ENCODE measurements at places on chromosomes 16 and 17.

DNA sequence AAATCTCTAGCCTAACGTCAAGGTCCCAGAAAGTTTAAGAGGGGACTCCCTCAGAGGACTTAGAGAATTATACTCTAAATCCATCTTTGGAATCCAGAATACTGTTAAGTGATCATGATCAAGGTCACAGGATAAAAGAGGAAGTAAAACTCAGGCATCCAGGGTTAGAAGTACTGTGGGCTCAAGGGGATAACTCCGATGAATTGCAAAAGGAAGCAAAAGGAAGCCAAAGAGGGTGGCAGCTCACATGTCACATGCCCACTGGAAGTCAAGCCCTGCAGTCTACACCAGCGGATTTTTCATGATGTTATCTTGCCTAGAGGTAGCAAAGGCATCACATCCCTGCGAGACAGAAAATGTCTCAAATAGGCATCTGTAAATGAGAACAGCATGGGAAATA is 3.8 kb downstream of the ZNF821 start:
- DNase-seq, result no peak

DNA sequence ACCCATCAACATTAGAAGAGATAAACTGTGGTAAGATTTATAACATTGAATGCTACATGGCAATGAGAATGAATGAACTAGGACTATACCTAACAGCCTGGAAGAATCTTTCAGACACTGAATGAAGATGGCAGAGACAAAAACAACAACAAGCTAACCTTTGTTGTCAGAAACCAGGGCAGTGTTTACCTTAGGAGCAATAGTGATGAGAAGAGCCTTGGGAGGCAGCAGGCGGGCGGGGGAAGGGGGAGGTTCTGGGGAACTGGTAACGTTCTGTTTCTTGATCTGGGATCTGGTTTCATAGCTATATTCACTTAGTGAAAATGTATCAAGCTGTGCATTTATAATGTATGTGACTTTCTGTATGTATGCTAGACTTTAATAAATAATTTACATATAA is 139.0 kb upstream of the TNRC6C start:
- DNase-seq, result no peak

DNA sequence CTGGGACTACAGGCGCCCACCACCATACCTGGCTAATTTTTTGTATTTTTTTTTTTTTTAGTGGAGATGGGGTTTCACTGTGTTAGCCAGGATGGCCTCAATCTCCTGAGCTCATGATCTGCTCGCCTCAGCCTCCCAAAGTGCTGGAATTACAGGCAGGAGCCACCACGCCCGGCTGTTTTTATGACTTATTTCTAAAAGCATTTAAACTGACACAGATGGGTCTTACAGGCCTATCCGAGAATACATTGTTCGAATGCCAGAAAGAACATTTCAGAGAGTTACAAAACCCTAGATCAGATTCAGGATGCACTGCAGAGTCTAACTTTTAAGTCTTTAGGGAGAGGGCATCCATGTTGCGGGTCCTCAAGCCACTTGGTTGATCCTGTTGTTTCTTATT is 234.7 kb upstream of the MAF start:
- DNase-seq, result no peak

DNA sequence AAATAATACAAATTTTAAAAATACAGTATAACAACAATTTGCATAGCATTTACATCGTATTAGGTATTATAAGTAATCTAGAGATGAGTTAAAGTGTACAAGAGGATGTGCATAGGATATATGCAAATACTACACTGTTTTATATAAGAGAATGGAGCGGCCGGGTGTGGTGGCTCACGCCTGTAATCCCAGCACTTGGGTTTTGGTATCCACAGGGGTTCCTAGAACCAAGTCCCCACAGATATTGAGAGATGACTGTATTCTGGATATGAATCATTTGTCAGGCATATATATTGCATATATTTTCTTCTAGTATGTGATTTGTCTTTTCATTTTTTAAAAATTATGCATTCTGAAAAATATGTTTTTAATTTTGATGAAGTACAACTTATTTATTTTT is 77.5 kb upstream of the MSI2 start:
- no peak for DNase-seq

DNA sequence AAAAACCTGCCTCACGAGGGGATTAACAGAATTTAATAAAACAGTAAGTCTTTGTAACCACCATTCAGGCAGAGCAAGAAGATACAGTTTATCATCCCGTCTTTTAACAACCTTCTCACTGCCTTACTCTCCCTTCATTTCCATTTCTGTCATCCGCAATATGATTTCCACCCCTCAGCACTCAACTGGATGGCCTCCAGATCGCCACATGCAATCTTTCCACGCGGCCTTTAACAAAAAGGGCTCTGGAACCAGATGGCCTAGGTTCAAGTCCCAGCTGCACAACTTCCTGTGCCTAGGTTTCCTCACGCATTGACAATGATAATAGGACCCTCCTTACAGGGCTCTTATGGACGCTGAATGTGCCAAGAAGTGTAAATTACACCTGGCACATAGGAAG is 103.6 kb downstream of the GAS7 start:
- no peak for DNase-seq

DNA sequence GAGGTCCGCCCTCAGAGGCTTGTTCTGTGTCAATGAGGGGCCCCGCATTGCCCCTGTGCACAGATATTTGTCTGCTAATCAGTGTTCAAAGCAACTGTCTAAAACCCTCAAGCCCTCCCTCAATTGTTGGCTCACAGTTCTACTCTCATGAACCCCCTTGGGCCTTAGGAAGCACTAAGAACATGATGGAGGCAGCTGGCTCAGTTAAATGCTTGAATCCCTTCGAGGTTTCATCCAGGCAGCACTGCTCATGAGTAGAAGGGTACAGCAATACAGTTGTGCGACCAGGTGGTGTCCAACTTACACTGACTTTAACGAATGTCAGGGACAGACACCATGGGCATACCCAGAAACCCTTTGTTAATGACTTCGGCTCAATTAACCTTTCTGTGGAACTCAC is 89.2 kb upstream of the WSCD1 start:
- DNase-seq, result no peak

DNA sequence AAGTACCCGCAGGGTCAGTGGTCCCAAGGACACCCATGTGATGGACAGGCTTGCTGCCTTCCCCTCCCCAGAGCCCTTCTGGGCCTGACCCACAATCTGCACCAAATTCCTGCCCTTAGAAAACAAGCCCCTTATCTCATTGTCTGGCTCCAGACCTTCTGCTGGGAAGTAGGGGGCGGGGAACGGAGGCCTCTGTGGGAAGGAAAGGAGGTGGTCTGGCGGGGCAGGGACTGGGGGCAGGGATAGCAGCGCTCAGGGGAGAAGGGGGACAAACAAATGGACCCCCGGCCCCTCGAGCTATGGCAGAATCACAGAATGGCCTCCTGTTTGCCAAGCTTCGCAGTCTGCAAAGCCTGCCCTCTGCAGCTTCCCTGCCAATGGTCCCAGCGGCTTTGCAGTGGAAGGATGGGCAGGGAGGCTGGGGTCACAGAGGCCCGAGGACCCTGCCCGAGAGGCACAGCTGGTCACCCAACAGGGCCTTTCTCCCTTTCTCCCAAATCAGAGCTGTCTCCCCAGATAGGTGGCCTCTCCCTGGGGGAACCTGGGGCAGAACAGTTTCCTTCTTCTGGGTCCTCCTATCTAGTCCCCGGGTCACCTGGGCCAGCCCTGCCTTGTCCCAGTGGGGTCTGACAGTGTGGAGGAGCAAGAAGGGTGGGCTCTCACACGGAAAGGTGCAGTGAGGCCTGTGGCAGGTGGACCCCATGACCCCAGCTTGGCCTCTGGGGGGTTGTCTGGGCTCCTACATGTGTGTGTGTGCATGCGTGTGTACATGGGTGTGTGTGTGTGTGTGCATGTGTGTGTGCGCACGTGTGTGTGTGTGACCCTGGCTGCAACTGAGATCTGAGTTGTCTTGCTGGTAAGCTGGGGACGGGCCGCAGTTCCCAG is 25.5 kb downstream of the TMEM235 start:
- no peak for DNase-seq

- DNase-seq, result no peak
Measured at GRCh38 chr17:62854098-62854680, 46.1 kb upstream of the MARCHF10 start.

GRCh38 chr17:82384051-82384729 is 12.6 kb downstream of the UTS2R start:
- DNase-seq, result no peak

- DNase-seq, result no peak
Measured at GRCh38 chr17:50614471-50615051, 20.1 kb upstream of the ABCC3 start.

DNA sequence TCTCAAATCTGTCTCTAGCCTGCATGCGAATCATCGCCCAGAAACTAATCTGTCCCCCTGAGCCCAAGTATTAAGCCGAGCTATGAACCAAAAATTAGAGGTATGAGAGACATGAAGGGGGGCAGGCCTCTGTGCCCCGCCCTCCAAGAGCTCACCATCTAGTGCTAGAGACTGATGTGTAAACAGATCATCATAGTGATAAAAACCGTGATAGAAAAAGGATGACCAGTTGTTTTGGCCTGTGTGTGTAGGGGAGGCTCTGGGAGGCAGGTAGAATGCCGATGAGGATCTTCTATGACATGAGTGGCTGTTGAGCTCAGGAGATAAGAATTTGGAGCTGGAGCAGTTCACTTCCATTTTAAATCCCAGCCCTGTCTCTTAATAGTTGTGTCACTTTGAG is 89.1 kb upstream of the TBX2 start:
- DNase-seq, result no peak

DNA sequence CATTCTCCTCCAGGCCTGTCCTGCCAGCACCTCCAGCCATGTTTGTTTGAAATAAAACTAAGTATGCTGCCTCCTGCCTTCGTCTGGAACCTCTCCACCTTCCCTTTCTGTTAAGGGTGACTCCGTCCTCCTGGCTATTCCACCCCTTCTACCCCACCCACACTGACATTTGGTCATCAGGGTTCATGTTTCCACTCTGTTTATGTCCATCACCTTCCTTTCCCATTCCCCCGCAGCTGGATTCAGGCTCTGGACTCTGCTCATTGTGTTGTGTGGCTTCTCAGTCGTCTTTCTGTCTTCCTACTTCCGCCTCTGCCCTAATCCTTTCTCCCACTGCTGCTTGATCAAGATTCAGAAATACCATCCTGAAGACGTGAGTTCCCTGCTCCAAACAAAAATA is 28.6 kb downstream of the EPN2 start:
- no peak for DNase-seq

GRCh38 chr16:56860226-56861020 is 4.6 kb upstream of the SLC12A3 start:
- DNase-seq, result no peak

DNA sequence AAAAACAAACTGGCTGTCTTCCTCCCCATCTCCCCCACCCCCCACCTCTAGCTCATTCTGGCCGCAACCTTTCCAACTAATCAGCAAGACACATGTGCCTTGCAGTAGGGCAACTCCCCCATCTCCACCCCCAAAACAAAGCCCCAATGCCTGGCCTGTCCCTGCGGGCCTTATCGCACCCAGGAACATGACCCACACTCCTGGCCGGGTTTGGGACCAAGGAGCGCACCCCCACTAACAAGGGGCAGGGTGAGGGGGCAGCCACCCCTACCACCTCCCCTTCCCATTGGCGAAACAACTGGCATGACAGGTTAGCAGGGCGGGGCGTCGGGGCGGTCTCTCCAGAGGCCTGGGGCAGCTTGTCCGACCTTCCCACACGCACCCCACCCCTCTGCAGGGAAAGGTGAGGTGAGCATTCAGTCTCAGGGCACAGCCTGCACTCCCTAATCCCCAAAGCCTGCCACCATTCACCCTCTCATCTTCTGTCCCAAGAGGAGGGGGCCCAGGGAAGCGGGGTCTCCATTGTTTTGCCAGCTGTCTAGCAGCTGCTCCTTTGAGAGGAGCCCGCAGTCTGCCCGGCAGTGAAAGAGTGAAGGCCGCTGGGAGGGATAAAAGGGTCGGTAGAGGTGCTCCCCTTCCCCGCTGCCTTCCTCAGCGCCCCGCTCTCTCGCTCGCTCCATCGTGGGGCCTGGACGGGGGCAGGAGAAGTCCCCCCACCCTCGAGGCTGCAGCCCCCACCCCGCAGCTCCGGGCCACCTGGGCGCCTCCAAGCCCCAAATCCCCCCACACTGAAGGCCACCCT is 765 bp downstream of the MYO18A start:
- DNase-seq, result no peak

- no peak for DNase-seq
Measured at GRCh38 chr17:74937064-74938051, 1.7 kb downstream of the OTOP3 start.

GRCh38 chr16:13332713-13333255 is 431.4 kb downstream of the SHISA9 start:
- DNase-seq, result no peak

DNA sequence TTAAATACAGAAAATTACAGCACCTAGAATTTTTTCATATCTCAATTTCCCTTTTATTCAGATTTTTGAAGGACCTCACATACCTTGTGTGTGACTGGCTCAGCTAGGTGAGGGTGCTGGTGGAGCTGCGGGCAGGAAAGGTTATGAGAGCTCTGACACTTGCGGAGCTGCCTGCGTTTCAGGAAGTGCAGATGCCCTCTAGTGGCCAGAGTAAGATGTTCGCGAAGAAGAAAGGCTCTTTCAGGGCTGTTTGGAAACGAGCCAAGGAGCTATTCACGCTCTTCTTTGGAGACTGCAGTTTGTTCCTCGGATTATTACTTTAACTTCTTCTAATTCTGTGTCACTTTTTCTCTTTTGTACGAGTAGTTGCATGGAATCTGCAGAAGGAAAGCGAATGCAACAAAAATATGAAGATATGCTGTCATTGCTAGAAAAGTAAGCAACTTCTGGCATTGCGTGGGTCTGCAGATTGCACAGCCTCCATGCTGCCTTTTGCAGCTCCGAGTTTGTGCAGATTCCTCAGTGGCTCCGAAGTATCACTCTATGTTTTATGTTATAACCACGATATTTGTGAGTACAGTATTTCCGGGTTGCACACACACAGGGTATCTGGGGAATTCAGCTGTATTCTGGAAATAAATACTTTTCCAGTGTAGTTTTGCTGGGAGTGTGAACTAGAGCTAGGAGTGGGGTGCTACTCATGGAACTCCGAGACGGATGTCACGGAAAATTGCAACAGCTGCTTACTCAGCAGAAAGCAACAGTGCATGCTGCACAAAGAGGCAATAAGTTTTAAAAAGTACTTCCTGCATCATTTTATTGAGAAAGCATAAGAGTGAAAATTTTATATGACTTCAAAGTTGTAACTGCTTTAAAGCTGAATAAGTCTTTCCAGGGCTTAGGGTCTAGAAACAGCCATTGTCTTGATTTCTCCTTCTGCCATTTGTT is 46.3 kb downstream of the DNAH9 start:
- DNase-seq, result peak; percentile 33

DNA sequence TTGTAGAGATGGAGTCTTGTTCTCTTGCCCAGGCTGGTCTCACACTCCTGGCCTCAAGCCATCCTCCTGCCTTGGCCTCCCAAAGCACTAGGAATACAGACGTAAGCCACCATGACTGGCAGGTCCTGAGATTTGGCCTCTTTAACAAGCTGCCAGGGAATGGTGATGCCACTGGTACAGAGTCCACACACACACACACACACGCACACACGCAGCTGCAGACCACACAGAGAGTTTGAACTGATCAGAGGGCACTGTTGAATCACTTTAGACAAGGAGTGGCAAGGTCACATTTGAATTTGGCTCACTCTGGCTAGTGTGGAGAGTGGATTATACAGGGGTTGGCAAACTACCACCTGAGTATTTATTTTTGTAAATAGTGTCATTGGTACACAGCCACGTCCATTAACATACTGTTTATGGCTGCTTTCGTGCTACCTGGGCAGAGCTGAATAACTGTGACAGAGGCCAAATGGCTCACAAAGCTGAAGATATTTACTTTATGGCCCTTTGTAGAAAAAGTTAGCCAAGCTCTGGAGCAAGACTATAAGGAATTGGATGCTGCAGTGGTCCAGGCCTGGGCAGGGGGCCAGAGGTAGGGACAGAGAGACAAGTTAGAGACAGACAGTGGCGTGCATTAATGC is 9.9 kb downstream of the ITPRIPL2 start:
- no peak for DNase-seq

GRCh38 chr16:53895433-53895832 is 191.5 kb downstream of the FTO start:
- DNase-seq, result no peak

Measured in astrocyte of the spinal cord (primary cell).